ENCODE measurements at places on chromosomes 7 and 10. TPM values are rescaled to one million over a fixed set of nuclear protein-coding genes. Genes with fewer than 3 reads are reported as not detected.

WDFY4 gene
- 0.90 TPM for total RNA-seq

DNA sequence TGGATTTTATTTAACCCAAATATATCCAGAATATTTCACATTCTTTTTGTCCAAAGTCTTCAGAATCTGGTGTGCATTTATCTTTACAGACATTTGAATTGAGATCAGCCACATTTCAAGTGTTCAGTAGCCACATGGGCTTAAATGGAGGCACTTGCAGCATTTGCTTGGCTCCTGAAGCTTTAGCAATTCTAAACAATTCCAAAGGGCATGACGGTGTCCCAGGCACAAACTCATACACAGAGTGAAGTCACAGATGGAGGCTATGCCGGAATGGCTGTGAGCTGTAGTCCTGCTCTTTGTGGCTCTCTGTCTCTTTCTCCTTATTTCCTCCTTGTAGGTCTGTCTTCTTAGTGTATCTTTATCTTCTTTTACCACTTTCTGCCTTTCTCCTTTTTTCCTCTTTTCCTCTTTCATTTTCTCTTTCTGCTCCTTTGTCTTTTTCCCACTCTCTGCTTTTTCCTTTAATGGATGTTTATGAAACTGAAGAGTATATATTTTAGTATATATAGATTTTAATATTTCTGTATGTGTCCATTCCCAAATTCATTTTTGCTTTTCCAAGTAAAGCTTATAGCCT is 7.7 kb downstream of the AGBL3 start:
- peak overlapping the region; percentile 71 for H3K27ac ChIP-seq
- peaks cover 82% of the 10 kb centered on the region for H3K4me1 ChIP-seq
- no peaks in the 10 kb centered on the region for H3K27me3 ChIP-seq
- H3K36me3 ChIP-seq: peaks cover 49% of the 10 kb centered on the region
- no peak overlapping the region for H3K4me3 ChIP-seq
- DNase-seq: no peak

GRCh38 chr10:48470115-48470892 is 134.6 kb downstream of the ARHGAP22 start:
- DNase-seq: no peak
- H3K27me3 ChIP-seq: no peaks in the 10 kb centered on the region
- no peak overlapping the region for H3K27ac ChIP-seq
- no peaks in the 10 kb centered on the region for H3K4me1 ChIP-seq

UROS gene
- total RNA-seq: 35.4 TPM

DNA sequence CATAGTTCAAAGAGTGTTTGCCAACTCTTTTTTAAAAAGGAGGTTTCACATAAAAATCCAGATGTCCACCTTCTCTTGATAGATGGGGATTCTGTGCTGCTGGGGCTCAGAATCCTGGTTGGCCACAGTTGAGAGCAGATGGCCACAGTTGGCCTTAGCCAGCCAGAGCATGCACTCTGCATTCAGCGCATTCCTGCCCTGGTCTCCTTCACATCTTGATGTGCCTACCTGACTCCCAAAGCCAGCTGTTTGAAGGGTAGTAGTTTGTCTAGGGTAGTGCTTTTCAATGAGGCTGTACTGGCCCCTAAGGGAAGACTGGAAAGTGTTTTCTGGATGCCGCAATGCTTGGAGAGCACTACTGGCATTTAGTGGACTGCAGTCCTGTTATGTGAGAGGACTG is 208.1 kb upstream of the HDAC9 start:
- no peaks in the 10 kb centered on the region for H3K36me3 ChIP-seq
- no peak overlapping the region for H3K27ac ChIP-seq
- H3K27me3 ChIP-seq: peaks cover 4% of the 10 kb centered on the region

GRCh38 chr7:130960208-130960988 is 226.4 kb upstream of the KLF14 start:
- no peak overlapping the region for H3K4me3 ChIP-seq
- H3K27me3 ChIP-seq: no peaks in the 10 kb centered on the region
- H3K36me3 ChIP-seq: peaks cover 62% of the 10 kb centered on the region
- H3K27ac ChIP-seq: peak overlapping the region; percentile 99
- DNase-seq: peak; percentile 67
- peaks cover 38% of the 10 kb centered on the region for H3K4me1 ChIP-seq

DNA sequence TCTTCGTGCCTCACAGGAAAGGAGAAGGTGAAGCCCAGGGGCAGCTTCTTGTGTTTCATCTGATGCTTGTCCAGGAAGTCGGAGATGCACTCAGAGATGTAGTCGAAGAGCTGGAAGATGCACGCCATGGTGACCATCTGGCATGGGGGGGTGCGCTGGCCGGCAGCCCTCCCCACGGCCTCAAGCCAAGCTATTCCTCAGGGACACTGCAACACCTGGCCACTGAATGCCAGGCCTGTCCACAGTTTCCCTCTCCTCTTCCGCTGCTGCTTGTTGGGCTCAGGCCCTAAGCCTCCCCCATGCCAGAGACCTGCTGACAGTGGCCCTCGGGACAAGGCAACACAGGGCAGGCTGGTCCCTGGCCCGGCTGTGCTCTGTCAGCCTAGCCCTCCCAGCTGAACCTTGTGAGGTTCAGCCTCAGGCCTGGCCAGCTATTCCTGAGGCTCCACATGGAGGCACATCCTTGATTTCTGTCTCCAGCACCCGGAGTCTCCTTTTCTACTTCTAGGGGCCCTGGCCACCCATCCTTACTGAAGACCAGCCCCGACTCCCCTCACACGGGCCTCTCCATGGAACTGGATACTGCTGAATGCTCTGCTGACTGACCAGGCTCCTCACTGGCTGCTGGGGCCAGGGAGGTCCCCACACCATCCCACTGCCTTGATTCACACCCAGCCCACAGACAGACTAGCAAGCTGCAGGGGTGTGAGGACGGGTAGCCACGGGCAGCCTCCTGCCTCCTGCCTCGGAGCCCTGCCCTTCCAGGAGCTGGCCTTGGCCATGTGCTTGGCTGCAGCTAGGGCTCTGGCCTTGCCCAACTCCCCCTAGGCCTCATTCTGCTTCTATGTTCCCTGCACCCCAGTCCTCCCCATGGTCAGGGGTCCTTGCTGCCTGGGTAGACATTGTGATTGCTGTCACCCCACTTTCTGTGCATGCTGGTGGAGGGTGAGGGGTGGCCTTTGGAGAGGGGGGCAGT is 10.1 kb upstream of the MYL7 start:
- peaks cover 4% of the 10 kb centered on the region for H3K4me1 ChIP-seq
- no peak overlapping the region for H3K4me3 ChIP-seq
- no peak for DNase-seq
- no peak overlapping the region for H3K27ac ChIP-seq
- no peaks in the 10 kb centered on the region for H3K36me3 ChIP-seq
- H3K27me3 ChIP-seq: no peaks in the 10 kb centered on the region

GRCh38 chr10:35399414-35400009 is 63.2 kb downstream of the CCNY start:
- H3K4me3 ChIP-seq: no peak overlapping the region
- no peak overlapping the region for H3K27ac ChIP-seq
- no peaks in the 10 kb centered on the region for H3K27me3 ChIP-seq
- no peaks in the 10 kb centered on the region for H3K36me3 ChIP-seq
- DNase-seq: no peak

DNA sequence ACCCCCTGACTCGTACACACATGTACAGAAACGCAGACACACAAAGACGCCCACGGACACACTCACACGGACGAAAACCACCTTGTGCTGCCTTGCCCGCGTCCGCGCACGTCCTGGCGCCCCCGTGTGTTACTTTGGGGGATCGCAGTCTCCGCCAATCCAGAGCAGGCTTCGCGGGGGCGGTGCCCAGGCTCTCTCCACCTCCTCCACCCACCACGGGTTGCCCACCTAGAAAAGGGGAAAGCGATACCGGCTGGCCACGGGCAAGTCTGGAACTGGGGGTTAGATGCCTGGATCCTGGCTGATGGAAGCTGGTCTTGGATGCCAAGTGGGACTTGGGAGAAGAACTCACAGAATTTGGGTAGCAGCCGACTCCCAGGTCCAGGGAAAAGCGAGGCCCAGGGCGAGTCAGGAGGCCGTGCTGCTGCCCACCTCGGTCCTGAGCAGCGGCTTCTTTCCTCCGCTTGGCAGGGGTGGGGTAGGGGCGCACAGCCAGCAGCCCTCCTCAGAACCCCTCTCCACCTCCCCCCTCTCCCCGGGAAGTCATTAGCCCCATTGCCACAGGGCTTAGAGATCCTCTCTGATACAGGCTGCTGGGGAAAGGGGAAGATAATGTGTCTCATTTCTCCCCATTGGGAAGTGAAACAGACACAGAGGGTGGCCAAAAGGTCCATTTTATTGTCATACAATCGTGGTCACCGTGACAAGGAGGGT is 4.6 kb upstream of the VGF start:
- peaks cover 74% of the 10 kb centered on the region for H3K4me1 ChIP-seq
- H3K4me3 ChIP-seq: peak overlapping the region; percentile 42

- H3K27me3 ChIP-seq: peaks cover 1% of the 10 kb centered on the region
- H3K36me3 ChIP-seq: no peaks in the 10 kb centered on the region
- no peak for DNase-seq
- H3K4me3 ChIP-seq: no peak overlapping the region
- peaks cover 27% of the 10 kb centered on the region for H3K4me1 ChIP-seq
- H3K27ac ChIP-seq: no peak overlapping the region
Observed at GRCh38 chr7:6232534-6232933, 39.9 kb downstream of the CYTH3 start.

DNA sequence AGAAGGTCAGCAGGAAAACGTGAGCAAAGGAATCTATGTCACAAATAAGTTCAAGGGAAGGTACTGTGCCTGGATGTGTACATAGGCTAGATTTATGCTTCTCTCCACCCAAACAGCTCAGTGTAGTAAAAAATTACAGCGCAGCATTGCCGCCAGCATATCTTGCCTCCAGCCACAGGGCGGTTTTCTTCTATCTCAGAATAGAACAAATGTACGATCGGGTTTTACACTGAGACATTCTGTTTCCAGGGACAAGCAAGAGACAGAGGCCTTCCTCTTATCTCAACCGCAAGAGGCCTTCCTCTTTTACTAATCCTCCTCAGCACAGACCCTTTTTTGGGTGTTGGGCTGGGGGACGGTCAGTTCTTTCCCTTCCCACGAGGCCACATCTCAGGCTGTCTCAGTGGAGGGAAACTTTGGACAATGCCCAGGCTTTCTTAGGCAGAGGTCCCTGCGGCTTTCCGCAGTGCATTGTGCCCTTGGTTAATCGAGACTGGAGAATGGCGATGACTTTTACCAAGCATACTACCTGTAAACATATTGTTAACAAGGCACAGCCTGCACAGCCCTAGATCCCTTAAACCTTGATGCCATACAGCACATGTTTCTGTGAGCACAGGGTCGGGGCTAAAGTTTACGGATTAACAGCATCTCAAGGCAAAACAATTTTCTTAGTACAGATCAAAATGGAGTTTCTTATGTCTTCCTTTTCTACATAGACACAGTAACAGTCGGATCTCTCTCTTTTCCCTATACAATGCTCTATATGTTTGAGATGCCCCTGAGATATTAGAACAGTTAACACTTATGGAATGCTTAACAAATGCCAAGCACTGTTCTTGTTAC is 11.6 kb upstream of the ABHD11 start:
- DNase-seq: no peak
- H3K27me3 ChIP-seq: peaks cover 2% of the 10 kb centered on the region
- no peaks in the 10 kb centered on the region for H3K36me3 ChIP-seq
- H3K27ac ChIP-seq: no peak overlapping the region
- H3K4me3 ChIP-seq: no peak overlapping the region

DNA sequence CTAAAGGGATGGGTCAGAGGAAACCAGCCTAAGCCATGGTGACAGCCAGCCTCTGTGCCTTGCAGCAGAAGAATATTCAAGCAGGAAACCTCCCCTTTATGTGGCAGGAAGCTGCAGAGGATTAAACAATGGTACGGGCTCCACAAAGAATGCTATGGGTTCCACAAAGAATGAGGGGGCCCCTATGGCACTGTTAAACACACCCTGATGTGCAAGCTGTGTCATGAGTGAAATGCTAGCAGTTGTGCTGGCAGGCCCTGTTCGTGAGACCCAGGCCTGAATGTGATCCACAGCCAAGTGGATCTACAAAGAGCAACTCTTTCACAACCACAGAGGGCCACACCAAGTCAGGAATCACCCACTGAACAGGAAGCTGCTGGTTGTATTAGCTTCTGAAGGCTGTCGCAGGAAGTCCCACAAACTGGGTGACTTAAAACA is 68.9 kb downstream of the MYOF start:
- no peaks in the 10 kb centered on the region for H3K27me3 ChIP-seq
- H3K27ac ChIP-seq: peak overlapping the region; percentile 71
- no peak overlapping the region for H3K4me3 ChIP-seq
- H3K36me3 ChIP-seq: peaks cover 4% of the 10 kb centered on the region
- peak; percentile 39 for DNase-seq

GRCh38 chr10:47330366-47330765 is 8.1 kb downstream of the GDF2 start:
- H3K27ac ChIP-seq: no peak overlapping the region
- no peaks in the 10 kb centered on the region for H3K36me3 ChIP-seq
- no peaks in the 10 kb centered on the region for H3K4me1 ChIP-seq
- no peak overlapping the region for H3K4me3 ChIP-seq
- no peak for DNase-seq

DNA sequence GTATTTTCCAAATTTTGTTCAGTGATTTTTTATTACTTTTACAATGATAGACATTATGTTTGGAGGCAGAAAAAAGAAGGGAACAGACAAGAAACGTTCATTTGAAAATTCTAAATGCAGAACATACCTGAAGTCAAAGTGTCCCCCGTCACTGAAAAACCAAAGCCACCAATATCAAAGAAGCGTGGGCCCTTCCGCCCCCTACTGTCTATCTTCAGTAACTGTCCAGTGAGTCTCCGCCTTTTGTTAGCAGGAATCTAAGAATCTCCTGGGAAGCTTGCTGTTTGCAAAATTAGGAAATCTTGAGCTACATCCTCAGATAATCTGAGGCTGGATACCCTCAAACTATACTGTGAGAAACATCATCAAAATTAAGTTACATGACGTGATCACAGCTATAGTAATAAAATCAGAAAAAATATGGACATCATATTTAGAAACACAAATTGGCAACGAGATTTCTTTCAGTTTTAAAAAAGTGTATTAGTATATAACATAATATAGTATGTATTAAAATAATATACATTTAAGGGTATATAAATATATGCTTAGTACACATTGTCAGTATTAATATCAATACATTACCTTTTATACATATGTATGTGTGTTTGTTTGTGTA is 169.3 kb upstream of the AKR1E2 start:
- no peak overlapping the region for H3K27ac ChIP-seq
- H3K36me3 ChIP-seq: no peaks in the 10 kb centered on the region
- H3K4me3 ChIP-seq: no peak overlapping the region
- H3K27me3 ChIP-seq: peaks cover 15% of the 10 kb centered on the region
- peak; percentile 52 for DNase-seq

GRCh38 chr10:1384026-1384425 is 327.8 kb downstream of the WDR37 start:
- H3K4me3 ChIP-seq: no peak overlapping the region
- no peak overlapping the region for H3K27ac ChIP-seq
- H3K4me1 ChIP-seq: no peaks in the 10 kb centered on the region
- peaks cover 28% of the 10 kb centered on the region for H3K27me3 ChIP-seq
- no peaks in the 10 kb centered on the region for H3K36me3 ChIP-seq

DNA sequence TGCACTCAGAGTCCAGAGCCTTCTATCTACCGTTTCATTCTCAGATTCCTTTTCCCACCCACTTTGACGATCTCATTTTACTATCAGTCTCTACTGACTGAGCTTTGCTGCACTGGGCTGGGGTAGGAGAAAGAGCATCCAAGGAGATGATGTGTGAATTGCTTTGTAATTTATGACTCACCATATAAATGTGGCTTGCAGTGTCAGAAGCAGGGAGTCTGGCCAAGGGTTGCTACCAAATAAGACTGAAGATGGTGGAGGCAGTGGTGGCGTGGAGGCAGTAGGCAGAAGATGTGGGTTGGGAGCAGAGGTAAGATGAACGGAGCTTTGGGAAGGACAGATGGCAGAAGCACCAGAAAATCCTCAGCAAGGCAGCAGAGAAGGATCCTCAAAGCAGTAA is 73.3 kb upstream of the AGK start:
- no peaks in the 10 kb centered on the region for H3K36me3 ChIP-seq
- no peaks in the 10 kb centered on the region for H3K4me1 ChIP-seq
- no peak overlapping the region for H3K4me3 ChIP-seq
- DNase-seq: no peak
- no peak overlapping the region for H3K27ac ChIP-seq

PIP4K2A gene
- 115 TPM for total RNA-seq

All from activated CD8-positive, alpha-beta T cell treated with anti-CD3 and anti-CD28 coated beads for 36 hours (primary cell).